Prostate gland (tissue), 2 donors: ENCODE measurements at places on chromosomes 7 and 10. TPM values are rescaled to one million over a fixed set of nuclear protein-coding genes. Genes with fewer than 3 reads are reported as not detected.
A peak's percentile ranks its signal among the peaks of the same experiment; 100 is the strongest.

The CHST3 gene
- 197 TPM for total RNA-seq

The SORCS3 gene
- total RNA-seq: 4.3 TPM

The TET1 gene
- total RNA-seq: 6.0 TPM

The HABP2 gene
- total RNA-seq: not detected

The GHRHR gene
- not detected for total RNA-seq

The CLCN1 gene
- total RNA-seq: not detected

DNA sequence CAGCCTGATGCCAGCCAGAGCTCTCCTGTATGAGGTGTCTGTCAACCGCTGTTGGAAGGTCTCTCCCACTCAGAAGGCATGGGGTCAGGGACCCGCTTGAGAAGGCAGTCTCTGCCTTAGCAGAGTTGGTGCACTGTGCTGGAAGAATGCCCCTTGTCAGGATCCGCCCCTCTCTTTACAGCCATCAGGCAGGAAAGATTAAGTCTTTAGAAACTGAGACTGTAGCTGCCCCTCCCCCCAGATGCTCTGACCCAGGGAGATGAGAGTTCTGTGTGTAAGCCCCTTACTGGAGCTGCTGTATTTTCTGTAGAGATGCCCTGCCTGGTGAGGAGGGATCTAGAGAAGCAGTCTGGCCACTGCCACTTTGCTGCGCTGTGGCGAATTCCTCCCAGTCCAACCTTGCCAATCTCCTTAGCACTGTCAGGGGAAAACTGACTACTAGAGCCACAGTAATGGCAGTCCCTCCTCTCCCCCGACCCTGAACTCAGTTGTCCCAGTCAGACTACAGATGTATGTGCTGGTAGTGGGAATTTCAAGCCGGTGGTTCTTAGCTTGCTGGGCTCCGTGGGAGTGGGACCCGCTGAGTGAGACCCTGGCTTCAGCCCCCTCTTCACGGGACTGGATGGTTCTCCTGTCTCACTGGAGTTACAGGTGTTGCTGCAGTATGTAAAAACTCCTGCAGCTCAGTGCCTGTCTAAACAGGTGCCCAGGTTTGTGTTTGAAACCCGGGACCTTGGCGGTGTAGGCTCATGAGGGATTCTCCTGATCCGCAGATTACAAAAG, 285.5 kb upstream of the ZWINT start:
- no peaks in the 10 kb centered on the region for H3K4me1 ChIP-seq
- no peak overlapping the region for H3K27ac ChIP-seq

DNA sequence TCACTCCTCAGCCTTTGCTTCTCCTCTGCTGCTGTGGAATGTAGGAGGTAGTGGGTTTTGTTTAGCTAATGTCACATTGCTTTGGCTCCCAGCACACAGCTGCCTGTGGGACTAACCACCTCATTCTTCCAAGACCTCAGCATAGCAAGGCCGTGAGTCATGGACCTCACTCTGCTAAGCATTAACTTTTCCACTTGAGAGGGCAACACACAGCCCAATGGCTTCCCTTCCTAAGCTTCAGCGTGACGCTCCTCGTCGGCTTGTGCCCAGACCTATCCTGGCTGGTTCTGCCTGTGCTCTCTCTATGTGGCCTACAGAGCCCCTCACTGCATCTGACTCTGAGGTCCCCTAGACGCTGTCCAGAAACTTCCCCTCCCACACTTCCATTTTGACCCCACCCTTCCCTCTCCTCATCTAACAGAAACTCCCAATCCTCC, 23.3 kb downstream of the MYOF start:
- no peak overlapping the region for H3K4me3 ChIP-seq
- DNase-seq: peak; percentile 79
- no peaks in the 10 kb centered on the region for H3K27me3 ChIP-seq
- no peaks in the 10 kb centered on the region for H3K36me3 ChIP-seq
- H3K4me1 ChIP-seq: peaks cover 12% of the 10 kb centered on the region

DNA sequence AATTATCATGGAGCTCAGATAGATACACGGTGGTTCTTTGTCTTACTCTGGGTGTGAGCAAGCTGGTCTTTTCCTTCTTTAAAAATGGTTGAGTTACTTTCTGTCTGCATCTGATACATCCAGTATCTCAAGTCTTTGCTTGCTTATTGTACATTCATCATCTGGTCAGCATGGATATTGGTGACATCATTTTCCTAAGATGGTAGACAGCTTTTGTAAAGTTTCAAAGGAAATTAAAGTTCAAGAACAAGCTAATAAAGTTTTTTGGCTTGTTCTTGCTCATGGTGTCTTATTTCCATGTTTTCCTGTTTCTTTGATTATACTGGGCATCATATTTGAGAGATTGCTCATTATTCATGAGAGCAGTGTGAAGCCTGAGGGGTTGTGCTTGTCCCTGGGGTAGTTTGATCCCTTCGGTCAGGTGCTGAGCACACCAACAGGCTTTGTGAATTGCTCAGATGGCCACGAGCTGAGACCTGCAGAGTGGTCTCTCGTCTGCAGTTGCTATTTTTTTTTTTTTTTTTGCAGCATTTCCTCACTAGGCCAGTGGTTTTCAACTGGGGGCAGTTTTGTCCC, 38.5 kb downstream of the MGMT start:
- H3K27ac ChIP-seq: no peak overlapping the region
- H3K27me3 ChIP-seq: no peaks in the 10 kb centered on the region
- no peaks in the 10 kb centered on the region for H3K36me3 ChIP-seq

- no peak overlapping the region for H3K27ac ChIP-seq
- no peaks in the 10 kb centered on the region for H3K36me3 ChIP-seq
- H3K4me3 ChIP-seq: no peak overlapping the region
- no peaks in the 10 kb centered on the region for H3K27me3 ChIP-seq
- peaks cover 4% of the 10 kb centered on the region for H3K4me1 ChIP-seq
Measured at GRCh38 chr7:73451780-73452398, 18.3 kb downstream of the FZD9 start.

GRCh38 chr10:66746246-66746645, 179.6 kb upstream of the LRRTM3 start:
- no peak for DNase-seq
- no peaks in the 10 kb centered on the region for H3K4me1 ChIP-seq
- H3K27me3 ChIP-seq: no peaks in the 10 kb centered on the region
- H3K4me3 ChIP-seq: no peak overlapping the region

DNA sequence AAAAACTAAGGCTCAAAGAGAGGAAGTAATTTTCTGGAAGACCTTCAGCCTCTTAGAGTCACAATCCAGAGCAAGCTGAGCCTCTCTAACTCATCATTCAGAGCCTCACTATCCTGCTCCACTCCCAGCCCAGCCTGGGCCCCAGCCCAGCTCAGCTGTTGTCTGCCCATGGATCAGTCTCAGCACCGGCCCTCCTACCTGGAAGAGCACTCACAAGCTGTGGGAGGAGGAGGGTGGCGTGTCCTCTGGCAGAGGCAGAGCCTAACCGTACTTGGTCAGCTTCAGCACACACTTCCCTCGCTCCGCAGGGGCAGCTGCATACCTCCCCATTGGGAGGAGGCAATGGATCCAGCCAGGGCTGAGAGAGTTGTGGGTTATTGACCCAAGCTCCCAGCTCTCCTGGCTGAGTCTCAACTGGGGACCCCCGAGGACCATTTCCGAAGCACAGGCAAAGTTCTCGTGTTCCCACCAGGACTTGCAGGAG, 66.7 kb upstream of the GPR26 start:
- H3K27me3 ChIP-seq: no peaks in the 10 kb centered on the region
- H3K36me3 ChIP-seq: no peaks in the 10 kb centered on the region
- no peaks in the 10 kb centered on the region for H3K4me1 ChIP-seq
- no peak for DNase-seq
- no peak overlapping the region for H3K27ac ChIP-seq

DNA sequence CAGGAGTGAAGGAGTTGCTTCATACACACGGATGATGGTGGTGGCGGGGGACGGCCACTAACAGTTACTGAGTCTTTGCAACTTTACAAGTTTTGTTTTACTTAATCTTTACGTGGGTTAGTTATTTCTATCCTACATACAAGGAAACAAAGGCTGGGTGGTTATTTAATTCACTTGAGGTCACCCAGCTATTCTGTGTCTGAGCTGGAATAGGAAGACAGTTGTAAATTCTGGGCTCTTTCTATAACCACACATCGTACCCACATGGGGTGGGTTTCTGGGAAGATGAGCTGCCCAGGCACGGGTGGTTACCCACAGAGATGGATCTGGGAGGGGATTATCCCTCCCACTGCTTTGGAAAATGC, 137.9 kb downstream of the ANLN start:
- no peak for DNase-seq
- H3K4me1 ChIP-seq: no peaks in the 10 kb centered on the region
- no peaks in the 10 kb centered on the region for H3K36me3 ChIP-seq
- no peaks in the 10 kb centered on the region for H3K27me3 ChIP-seq
- H3K4me3 ChIP-seq: no peak overlapping the region

- no peak overlapping the region for H3K4me3 ChIP-seq
- DNase-seq: no peak
- no peak overlapping the region for H3K27ac ChIP-seq
- H3K4me1 ChIP-seq: no peaks in the 10 kb centered on the region
- H3K36me3 ChIP-seq: no peaks in the 10 kb centered on the region
- no peaks in the 10 kb centered on the region for H3K27me3 ChIP-seq
Measured at GRCh38 chr7:132456418-132456817, 119.9 kb downstream of the PLXNA4 start.

DNA sequence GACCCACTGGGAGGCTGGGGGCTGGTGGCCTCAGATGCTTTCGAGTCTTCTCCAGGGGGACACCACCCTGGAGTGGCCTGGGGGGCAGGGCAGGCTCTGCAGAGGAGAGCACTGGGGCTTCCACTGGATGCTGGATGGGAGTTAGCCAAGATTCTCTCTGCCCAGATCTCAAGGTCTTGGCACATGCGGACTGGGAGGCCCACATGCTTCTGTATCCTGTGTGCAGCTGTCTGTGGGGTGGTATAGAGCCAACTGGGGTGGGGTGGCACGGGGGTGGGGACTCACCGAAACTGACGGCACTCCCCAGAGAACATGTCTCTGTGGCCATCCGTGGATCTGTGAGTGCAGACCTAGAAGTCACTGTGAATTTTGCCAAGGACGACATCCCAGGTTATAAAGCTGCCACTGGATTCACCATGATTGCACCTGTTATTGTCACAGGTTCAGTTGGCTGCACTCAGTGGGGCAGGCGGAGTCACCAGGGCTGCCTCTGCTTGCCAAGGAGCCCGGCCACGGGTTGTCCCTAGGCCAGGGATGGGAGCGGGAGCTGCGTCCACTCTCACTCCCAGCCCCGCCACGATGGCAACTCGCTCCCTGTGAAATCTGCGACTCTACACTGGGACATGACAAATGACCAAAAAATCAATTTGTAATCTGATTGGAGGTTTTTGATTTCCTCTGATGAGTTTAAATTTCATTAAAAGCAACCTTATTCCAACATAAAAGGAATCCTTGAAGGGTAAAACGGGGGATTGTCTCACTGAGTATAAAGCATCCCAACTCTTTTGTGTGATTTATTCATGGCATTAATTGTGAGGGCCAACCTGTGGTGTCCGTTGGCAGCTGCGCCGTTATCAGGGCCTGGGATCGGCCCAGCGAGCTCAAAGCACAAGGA, 131.3 kb downstream of the EBF3 start:
- no peak for DNase-seq
- no peak overlapping the region for H3K27ac ChIP-seq
- H3K36me3 ChIP-seq: no peaks in the 10 kb centered on the region
- no peaks in the 10 kb centered on the region for H3K27me3 ChIP-seq

DNA sequence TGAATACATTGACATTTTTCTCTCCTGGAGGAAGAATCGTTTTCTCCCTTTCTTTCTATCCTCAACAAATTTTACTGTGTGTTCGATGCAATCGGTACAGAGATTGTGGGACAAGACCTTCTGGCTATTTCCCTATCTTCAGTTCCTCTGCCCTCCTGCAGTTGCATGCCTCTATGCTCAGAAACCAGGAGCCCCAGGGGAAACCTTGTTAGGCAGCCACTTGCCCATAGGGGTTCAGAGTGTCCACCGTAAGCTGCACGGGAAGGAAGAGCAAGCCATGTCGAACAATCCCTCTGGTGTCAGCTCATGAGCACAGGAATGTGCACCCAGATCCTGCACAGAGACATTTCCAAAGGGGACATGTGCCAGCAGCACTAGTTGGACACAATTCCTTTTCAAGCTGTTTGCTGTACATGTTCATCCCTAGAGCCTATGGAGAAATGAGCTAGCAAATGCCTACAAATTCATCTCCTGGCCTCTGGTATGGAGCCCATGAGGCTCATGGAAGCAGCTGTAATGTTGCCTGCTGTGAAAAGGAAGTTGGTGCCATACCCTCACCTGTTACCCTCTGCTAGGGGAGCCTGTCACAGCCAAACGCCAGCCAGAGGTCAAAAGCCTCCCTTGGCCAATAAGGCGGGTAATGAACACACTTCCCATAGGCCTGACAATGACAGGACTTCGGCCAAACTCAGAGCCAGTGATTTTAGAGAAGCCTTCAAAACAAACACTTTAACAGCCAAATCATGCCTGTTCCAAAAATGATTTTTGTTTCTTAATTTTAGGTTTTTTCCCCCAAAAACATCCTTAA, 35.9 kb upstream of the ASAH2 start:
- H3K4me1 ChIP-seq: no peaks in the 10 kb centered on the region
- no peaks in the 10 kb centered on the region for H3K36me3 ChIP-seq
- no peak overlapping the region for H3K27ac ChIP-seq
- DNase-seq: no peak
- H3K27me3 ChIP-seq: no peaks in the 10 kb centered on the region

DNA sequence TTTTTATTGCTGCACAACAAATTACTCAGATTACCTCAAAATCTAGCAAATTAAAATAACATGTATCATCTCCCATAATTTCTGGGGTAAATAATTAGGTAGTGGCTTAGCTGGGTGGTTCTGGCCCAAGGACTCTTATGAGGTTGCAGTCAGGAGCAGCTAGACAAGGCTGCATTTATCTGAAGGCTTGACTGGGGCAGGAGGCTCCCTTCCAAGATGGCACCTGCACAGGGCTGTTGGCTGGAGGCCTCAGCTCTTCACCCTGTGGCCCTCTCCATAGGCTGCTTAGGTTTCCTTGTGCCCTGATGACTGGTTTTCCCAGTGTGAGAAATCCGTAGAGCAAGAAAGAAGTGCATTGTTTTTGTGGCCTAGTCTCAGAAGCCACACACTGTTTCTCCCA, 34.7 kb upstream of the ELFN1 start:
- no peak overlapping the region for H3K27ac ChIP-seq
- no peaks in the 10 kb centered on the region for H3K4me1 ChIP-seq
- H3K27me3 ChIP-seq: no peaks in the 10 kb centered on the region
- no peak for DNase-seq
- no peaks in the 10 kb centered on the region for H3K36me3 ChIP-seq

GRCh38 chr10:60878224-60878623, 65.8 kb downstream of the RHOBTB1 start:
- no peak overlapping the region for H3K4me3 ChIP-seq
- no peaks in the 10 kb centered on the region for H3K36me3 ChIP-seq
- no peaks in the 10 kb centered on the region for H3K27me3 ChIP-seq
- DNase-seq: no peak
- H3K27ac ChIP-seq: no peak overlapping the region

DNA sequence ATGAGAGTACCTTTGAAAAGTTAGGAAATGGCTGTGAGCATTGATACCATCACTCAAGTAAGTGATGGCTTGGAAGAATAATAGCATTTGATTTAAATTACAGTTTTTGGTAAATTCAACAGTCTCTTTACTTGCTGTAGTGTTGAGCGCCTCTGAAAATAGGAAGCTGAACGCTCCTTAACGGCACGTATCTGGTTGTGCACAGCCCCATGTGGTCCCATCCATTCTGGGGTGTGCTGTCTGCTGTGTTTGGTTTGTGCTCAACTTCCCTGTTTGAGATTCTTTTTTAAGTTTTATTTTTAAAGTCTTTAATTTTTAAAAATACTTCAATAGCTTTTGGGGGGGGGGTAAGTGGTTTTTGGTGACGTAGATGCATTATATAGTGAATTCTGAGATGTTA, 51.5 kb downstream of the DNAJB6 start:
- H3K27me3 ChIP-seq: no peaks in the 10 kb centered on the region
- DNase-seq: no peak
- H3K4me3 ChIP-seq: no peak overlapping the region
- no peaks in the 10 kb centered on the region for H3K36me3 ChIP-seq
- H3K4me1 ChIP-seq: no peaks in the 10 kb centered on the region
